ENCODE measurements at places on chromosomes 3 and 15.
A peak's percentile ranks its signal among the peaks of the same experiment; 100 is the strongest.

- DNase-seq: peak; percentile 83
These were observed at the start of gene LRRFIP2 for GRCh38 chr3:37174532-37175126. Gene LRRFIP2, minus strand, starts transcription at chr3:37174582. Its CDS starts 25,599 bp downstream, at chr3:37148983.

- DNase-seq: no peak
These were observed 262.4 kb downstream of the SLC9A9 start for GRCh38 chr3:143585720-143586456.

DNA sequence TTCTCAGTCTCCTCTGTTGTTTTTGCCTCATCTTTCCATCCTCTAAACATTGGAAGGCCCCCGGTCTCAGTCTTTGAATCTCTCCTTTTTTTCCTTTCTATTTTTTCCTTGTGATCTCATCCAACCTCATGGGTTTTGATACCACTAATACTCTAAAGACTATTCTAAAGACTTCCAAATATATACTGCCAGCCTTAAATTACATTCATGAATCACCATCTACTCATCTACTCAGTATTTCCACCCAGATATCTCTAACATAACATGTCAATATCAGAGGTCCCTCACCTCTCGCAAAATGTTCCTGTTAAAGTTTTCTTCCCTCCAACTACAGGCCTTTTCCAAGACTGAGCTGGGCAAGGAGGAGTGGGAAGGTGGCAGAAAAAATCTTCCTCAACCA lies 282.5 kb upstream of the TTC14 start:
- DNase-seq: peak; percentile 32

DNA sequence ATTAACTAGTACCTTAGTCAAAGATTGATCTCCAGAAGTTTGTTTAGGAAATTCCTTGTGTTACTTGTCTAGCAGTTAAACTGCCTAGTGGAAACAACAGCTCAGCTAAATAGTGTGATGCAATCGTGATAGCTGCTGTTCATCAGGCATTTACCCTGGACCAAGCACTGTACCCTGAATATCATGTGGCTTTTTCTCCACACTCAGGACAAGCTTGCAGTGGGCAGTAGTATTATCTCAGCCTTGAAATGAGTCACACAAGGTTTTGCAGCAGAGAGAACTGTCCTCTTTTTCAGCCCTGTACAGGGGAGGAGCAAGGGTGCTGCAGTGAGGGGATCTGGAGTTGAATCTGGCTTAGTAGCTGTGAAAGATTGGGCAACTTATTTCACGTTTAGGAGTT lies 208.4 kb downstream of the TP63 start:
- peak; percentile 70 for DNase-seq

DNA sequence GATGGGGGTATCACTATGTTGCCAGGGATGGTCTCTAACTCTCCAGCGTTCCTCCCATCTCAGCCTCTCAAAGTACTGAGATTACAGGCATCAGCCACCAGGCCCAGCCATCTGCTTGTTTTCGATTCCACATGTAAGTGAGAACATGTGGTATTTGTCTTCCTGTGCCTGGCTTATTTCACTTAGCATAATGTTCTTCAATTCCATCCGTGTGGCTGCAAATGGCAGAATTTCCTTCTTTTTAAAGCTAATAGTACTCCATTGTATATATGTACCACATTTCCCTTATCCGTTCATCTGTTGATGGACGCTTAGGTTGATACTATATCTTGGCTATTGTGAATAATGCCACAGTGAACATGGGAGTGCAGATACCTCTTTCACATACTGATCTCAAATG lies 70.6 kb downstream of the ASB7 start:
- DNase-seq: no peak

DNA sequence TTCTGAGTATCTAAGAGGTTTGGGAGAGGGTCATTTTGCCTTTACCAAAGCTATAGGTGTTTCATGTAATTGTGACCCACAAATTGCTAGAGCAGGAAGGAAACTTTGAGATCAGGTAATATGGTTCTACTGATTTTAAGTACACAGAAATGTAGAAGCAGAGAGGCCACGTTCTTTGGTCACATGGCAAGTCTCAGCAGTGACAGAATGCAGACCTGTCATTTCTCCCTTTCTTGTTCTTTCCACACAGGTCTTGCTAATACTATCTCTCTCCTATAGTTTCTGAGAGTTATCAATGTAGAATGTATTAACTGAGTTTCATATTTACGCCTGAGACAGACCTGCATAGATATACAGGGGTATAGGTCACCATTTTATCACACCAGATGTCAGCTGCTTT lies 10.9 kb upstream of the RTP1 start:
- no peak for DNase-seq

GRCh38 chr3:193929373-193929772 lies 206.6 kb upstream of the HES1 start:
- no peak for DNase-seq

- no peak for DNase-seq
These were observed 29.1 kb downstream of the FGD5 start for GRCh38 chr3:14847613-14848541.

DNA sequence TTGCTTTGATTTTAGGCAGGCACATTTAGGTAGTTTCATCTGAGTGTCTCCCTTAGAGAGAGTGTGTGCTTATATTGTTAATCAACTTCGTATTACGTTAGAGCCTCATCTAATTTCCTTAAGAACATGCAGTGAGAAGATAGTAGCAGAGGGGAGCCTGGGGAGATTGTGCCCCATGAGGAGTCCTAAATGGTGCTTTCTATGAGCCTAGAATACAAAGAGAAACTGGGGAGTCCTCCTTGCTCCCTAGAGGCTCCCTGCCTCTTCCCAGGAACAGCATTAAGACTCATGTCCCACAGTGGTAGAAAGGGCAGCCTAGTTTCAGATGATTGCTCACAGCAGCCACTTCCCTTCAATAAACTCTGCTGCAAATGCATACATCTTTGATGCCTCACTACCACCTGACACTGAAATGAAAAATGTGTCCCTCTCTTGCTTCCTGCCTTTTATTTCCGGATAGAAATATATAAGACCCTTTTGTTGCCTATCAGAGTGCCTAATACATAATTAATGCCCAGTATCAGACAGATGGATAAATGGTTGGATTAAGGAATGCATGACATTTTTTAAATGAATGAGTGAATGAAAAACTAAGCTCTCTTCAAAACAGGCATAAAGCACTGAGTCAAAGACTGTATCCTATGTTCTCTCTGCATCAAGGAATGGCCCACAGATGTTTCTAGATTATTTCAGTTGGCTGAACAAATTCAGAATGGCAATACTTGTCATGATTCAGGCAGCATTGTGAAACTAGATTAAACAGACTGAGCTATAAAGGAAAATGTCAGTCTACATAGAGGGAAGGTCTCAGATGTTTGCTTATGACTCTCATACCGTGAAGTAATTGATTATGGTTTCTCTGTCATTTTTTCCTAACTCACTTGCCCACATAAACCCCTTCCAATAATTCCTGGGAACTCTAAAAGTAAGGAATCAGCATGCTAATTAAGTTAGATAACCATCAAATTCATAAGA lies 362.1 kb downstream of the LRRC3B start:
- DNase-seq: no peak

DNA sequence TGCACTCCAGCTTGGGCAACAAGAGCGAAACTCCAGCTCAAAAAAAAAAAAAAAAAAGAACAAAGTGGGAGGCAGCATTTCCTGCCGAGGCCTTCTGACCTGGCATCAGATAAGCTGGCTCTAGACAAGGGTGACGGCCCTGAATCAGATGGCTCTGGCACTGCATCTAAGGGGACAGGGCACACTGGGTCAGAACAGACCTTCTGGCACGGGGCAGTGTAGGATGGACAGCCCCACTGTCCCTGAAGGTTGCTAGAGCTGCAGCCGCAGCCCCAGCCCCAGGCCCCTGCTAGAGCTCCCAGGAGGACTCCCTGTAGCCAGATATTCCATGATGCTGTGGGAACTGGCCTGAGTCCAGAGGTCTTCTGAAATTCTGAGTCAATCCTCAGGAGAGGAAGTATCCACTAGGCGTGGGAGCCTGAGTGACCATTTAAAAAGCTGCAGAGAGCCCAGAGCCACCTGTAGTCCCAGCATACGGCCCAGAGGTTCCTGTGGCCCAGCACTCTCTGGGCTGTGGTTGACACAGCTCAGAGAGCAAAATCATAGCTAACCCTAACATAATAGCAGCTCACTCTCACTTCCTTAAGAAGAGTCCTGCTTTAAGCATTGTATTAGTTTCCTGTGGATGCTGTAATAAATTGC lies 69.2 kb upstream of the MFGE8 start:
- peak; percentile 81 for DNase-seq

GRCh38 chr3:185646382-185647133 lies 60.5 kb downstream of the SENP2 start:
- DNase-seq: no peak

DNA sequence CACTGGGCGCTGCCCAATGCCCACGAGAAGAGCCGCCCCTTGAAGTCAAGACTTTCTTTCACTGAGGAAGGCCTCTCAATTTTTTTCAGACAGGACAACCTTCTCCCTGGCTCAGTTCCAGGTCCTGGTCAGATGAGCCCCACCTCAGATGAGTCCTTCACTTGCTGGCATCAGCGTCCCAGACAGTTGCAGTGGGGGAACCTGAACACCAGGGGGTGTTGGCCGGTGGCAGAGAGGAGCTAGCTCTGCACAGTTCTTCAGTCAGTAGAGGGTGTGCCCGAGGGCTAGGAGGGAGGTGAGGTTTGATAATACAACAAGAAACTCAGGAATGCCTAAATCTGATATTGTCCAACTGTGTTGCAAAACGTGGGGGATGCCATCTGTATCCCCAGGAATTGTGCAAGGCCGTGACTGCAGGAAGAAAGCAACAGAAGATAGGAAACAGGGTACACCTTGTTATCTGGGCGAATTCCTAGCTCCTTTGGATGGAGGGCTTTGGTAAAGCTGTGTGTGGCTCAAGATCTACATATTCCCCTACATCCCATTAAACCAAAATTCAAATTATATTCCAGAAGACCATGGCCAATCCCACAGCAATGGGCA lies 34.3 kb downstream of the CCR3 start:
- DNase-seq: no peak

DNA sequence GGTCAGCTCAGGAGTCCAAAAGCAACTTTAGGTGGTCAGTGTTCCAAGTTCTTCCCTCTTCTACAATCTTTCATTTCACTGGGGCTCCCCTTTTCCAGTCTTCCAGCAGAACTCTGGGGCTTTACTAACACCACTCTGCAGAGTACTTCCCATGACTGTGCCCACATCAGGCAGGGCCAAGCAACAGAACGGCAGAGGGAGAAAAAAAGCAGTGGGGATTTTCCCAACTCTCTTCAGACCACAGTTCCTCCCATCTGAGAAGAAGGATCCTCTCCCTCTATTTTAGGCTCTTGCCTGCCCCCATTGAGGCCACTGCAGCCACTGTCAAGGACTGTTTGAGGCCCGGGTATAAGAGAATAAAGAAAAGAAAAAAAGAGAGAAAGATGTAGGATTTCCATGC lies 70.7 kb downstream of the TTBK2 start:
- DNase-seq: no peak

DNA sequence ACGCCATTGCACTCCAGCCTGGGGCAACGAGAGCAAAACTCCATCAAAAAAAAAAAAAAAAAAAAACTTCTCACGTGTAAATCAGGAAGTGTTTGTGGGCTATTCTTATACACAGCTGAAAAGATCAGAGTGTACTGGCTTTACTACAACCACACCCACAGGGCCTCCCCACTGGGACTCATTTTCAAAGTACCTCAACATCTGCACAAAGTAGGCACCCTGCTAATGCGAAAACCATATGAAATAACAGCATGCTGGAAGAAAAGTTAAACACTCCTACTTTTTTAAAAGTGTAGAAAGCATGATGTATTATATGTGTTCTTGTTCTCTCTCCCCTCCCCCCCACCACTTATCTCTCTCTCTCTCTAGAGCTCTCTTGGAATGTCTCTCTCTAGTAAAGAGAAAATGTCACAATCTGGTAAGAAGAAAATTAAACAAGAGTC lies 11.1 kb downstream of the UACA start:
- peak; percentile 44 for DNase-seq

All from fibroblast of upper back skin (primary cell).